ENCODE measurements at places on chromosomes 5 and 9.

GRCh38 chr9:90892918-90893317 lies 91.3 kb downstream of the SYK start:
- DNase-seq: no peak

- DNase-seq: no peak
Measured at GRCh38 chr5:67202828-67203227, 6.2 kb upstream of the CD180 start.

GRCh38 chr5:86837610-86838009 lies 219.9 kb downstream of the COX7C start:
- DNase-seq: no peak

GRCh38 chr9:94623253-94623652 lies 16.1 kb downstream of the FBP1 start:
- no peak for DNase-seq

DNA sequence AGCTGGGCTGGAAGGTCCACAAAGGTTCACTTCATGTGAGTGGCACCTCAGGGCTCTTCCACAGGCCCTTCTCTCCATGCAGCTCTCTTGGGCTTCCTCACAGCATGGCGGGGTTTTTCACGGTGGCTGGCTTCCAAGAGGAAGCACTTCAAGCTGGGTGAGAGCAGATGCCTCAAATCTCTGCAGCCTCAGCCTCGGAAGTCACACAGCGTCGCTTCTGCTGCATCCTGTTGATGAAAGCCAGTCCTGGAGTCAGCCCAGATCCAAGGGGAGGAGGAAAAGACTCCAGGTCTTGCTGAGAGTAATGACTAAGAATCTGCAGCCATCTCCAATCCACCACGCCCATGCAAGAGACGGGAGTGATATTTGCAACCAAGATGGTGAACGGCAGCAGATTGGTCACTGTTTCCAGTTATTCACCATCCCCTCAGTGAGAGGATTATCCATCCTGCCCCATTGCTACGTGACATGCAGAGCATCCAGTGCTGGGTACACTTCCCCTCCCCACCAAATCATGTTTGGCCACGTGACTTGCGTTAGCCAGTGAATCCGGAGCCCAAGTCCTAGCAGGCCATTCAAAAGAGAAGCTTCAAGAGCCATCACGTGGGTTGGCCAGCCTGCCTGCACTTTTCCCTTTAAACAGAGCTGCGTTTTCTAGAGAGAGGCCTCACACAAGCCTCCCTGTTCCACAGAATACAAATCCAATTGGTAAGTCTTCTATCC lies 173.9 kb downstream of the C9orf50 start:
- no peak for DNase-seq

DNA sequence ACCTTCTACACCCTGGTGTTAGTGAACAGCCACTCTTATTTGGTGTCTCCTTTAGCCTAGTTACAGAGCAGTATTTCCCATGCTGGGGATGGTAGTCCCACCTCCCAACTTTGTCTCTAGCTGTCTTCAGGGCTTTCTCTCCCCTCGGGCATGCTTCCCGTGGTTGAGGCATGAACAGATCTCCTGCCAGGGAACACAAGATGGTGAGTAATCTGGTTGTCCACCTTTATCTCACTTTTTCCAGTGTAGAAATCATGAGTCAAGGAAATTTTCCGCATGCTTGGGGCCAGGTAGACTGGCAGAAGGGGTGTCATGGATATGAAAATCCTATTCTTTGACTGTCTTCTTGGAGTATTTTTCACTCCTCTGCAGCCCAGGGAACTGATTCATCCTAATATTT lies 532.9 kb downstream of the ANXA1 start:
- no peak for DNase-seq
